ENCODE measurements at places on chromosomes 7 and 10.

- no peak for DNase-seq
These were observed 1.0 kb downstream of the PAXIP1 start for GRCh38 chr7:155001756-155002410.

GRCh38 chr7:37901890-37902524 is 14.6 kb downstream of the SFRP4 start:
- DNase-seq, result no peak

DNA sequence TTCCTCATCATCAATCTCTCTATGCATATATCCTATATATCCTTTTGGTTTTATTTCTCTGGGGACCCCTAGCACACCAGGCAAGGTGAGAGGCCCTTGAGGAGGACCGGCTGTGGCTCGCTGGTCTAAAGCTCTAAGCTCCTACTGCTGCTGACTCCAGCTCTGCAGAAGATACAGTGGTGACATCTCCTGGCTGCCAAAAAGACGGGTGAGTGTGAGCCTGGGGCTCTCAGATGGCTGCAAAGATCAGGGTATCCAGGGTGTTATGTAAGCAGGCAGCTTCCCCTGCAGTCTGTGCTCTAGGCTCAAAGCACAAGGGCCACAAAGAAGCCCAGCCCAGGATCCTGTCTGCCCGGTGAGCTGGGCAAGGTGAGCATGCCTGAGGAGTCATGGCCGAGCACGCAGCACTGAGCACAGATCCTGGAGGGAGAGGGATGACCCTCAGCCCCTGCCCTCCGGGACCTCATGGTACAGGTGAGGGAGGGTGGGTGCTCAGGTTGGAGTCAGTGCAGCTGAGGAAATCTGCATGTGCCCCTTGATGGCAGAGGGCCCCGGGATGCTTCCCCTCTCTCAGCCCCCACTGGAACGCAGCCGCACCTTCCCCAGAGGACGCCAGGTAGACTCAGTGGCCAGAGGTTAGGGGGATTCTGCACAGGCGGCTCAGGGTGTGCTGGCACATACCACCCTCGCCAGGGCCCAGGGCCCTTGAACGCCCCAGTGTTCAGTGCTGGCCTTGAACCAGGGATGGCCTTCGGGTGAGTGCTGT is 95.4 kb upstream of the INSIG1 start:
- no peak for DNase-seq

- DNase-seq, result peak; percentile 64
These were observed 50.2 kb downstream of the TFAM start for GRCh38 chr10:58435297-58435985.

DNA sequence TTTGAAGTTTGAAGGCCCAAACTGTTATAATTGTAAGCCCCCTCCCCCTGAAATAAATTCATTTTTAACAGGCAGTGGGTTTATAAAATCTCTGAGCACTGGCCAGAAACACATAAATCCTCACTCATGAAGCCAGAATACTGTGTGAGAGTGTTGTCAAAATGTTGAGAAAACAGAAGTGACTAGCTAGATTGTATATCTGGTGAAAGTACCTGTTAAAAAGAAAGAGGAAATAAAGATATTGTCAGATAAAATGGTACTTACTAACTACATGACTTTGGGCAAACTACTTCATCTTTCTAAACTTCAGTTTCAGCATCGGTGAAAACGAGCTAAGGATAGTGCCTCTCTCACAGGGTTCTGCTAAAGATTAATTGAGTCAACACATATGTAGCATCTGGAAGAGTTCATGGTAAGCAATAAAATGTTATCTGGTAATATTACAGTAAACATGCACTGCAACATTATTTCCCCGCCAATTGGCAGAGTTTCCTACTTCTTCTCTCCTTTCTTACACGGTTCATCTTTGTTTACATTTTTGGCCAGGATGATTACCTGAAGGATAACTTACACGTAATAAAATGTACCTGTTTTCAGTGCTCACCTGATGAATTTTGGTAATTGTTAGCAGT is 202.5 kb upstream of the CHRM2 start:
- no peak for DNase-seq

DNA sequence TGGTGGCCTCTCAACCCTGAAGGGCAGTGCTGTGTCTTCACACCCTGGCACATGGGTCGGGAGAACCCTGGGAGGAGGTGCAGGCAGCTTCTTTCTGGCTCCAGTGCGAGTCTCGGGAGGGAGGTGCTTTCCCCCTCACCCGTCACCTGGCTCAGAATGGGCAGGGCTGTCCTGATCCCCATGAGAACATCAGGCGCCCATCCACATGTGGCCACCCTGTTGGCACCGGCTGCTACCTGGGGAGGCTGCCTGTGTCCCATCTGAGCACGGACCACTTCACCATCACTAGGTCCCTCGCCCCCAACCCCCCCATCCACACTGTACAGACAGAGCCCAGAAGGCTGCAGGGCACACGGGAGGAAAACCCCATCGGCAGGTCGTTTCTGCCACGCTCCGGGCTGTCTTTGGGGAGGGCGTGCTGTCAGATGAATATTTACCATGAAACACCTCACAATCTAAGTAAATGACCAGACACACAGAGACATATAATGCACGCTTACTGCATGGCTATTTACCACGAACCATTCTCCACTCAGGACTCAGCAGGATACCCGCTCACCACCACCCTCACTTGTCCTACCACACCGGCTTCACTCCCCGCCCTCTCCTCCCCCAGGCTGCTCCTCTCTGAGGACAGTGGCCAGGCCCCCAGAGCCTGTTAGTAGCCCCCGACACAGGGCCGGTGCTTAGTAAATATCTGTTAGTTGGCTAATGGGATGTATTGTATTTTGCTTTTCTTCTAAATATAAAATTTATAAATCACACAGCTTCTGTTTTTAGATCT is 282.2 kb downstream of the DNAJB6 start:
- DNase-seq, result no peak

GRCh38 chr10:132554991-132555647 is 17.5 kb downstream of the INPP5A start:
- DNase-seq, result no peak

DNA sequence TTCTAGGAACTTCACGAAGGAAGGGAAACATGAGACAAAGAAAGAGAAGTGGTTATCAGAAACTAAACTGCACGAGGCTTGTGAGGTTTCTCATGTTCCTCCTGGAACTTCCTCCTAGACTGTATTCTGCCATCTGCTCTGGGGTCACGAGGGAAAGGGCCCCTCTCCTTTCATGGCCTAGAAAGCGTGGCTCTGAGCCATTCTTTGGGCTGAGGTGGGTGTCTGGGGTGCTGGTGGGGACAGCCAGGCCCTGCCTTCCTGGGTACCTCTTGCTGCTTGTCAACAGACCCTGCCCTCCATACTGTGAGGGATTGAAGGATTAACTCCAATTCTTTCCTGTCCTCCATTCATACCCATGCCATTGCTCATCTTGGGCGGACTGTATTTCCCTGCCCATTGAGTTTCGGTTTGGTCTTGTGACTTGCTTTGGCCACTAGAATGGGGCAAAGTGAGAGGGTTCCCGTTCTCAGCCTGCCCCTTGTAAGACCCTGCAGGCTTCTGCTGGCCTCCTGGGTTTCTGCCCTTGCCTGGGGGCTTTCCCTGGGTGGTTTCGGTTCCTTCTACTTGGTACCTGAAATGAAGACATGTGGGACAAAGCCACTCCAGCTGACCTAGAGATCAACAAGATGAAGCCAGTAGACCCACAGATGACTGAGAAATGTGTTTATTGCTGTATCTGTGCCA is 14.9 kb upstream of the GIMAP8 start:
- DNase-seq, result no peak

- DNase-seq, result no peak
These were observed 233.6 kb downstream of the VTI1A start for GRCh38 chr10:112680586-112680985.

DNA sequence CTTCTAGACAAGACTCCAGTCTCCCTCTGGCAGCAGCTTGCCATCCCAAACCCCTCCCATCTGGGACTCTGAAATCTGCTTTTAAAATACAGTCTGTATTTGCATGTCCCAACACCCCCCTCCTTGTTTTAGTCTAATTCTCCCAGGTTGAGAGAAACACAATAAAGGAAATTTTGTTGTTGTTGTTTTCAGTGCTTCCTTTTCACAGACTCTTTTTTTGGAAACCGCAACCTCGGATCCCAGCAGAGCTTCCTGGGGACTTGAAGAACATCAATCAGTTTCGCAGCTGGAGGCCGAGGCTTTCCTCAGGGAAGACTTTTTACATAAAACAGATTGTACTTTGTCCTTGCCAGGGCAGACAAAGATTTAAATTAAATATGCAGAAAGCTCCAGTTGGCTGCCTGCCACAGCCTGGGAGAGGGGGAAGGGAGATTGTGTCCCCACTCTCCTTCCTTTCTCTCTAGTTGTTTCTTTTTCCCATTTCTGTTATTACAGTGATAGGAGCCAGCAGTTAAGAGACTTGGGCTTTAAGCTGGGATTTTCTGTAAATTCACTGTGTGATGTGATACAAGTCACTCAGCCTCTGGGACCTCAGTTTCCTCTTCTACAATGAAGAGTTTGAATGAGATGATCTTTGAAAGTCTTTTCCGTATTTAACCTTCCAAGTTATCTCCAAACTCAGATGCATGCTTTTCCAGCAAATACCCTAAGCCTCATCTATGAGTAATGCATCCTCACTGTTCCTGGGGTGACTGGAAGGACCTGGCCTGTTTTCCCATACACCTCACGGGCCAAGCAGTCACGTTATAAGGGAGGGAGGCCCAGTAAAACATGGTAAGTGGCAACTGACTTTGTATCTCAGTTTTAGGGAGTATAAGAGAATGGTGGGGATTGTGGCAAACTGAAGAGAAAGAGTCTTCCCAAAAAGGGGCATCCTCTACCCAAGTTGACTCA is 192.3 kb downstream of the REEP3 start:
- no peak for DNase-seq

GRCh38 chr7:148334959-148335577 is 255.5 kb upstream of the C7orf33 start:
- DNase-seq, result peak; percentile 27

DNA sequence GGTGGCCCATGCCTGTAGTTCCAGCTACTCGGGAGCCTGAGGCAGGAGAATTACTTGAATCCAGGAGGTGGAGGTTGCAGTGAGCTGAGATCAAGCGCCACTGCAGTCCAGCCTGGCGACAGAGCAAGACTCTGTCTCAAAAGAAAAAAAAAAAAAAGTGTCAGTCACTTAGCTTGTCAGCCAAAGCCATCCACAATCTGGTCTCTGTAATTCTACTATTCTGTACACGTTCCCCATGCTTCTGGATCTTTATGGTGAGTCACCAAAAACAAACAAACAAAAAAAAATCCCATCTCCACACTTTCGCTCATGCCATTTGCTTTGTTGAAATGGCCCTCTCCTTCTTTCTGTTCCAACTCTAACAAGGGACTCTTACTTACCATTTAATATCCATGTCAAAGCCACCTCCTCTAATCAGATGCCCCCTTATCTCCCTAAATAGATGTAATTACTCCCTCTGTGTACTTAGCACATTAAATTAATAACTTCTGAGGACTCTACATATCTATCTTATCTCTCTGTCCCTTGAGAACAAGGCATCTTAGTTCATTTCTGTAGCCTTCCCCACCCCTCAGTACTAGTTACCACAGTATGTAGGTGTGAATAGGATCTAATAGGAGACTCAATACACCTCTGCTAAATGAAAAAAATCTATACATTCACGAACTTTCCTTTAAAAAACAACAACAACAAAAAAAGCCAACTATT is 128.4 kb downstream of the ELMO1 start:
- DNase-seq, result no peak

GRCh38 chr7:41825927-41826480 is 123.1 kb upstream of the INHBA start:
- no peak for DNase-seq

- DNase-seq, result peak; percentile 59
These were observed 428 bp upstream of the MCMBP start for GRCh38 chr10:119872860-119873681.

GRCh38 chr10:83636826-83637225 is 502.5 kb upstream of the GHITM start:
- DNase-seq, result no peak

DNA sequence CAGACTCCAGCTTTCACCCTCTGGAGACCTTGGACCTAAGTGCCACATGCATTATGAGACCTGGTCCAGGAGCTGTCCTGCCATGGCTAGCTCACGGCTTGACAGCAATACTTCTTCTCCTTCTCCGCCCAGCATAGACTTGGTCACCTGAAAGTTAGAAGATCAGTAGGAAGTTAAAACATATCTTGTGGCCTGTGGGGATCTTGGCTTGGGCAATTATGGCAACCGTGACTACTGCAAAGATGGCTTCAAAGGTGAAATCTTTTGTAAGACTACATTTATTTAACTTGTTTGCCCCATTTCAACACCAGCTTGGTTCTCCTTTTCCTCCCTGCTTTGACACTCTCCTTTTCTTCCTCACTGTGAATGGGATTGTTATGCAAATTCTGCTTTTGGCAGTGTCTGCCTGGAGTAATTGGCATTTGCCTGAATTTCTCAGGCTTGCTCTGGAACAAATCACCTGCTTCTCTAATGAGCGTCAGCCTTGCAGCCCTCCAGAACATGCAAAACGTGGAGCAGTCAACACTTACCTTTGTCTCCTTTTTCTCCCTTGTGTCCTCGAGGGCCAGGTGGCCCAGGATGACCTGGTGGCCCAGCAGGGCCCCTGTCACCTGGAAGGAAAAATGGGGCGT is 53.4 kb downstream of the COL17A1 start:
- DNase-seq, result no peak

DNA sequence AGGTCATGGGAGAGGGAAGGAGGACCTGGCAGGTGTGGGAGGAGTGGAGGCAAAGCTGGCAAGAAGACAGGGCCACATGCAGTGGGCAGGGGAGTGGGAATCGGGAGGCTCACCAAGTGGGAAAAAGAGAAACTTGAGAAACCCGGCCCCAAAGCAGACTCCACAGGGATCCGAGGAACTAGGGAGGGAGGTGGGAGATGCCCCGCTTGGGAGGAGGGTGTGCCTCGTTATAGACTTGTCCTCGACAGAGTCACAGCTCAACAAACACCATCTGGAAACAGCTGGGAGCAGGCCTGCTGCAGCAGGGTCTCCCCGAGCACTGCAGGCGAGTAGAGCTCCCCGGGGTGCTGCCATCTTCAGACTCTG is 54.8 kb downstream of the MKI67 start:
- no peak for DNase-seq

DNA sequence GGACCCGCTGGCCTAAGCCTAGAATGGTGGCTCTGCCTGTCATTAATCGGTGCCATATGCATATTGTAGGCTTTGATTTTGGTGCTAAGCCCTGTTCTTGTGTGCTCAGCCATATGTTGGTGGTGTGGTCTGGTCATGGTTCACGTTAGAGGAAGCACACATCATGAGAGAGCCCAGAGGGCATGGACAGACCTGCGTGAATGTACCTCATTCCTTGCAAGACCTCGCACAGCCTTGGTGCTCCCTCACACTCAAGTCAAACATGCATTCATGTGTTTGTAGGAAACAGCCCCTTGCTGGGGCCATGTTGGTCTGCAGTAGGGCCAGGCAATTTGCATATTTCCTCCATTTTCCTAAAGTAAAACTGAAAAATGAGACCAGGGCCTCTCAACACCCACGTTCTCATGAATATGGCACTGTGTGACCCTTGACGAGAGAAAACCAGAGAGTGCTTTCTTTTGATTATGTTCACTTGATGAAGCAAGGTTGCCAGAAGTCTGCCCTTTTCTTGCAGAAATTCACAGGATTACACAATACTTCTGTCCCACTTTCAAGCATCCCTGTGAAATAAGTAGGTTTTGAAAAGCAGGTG is 268.7 kb downstream of the CELF2 start:
- DNase-seq, result no peak
